Smooth muscle cell of trachea (primary cell): ENCODE measurements at places on chromosomes 6 and 20. TPM values are rescaled to one million over a fixed set of nuclear protein-coding genes. Genes with fewer than 3 reads are reported as not detected.

The POM121L2 gene
- not detected in 2 replicates for total RNA-seq

The CCN2 gene
- 39.7 and 109 TPM in 2 replicates for total RNA-seq

The CHMP4B gene
- 37.5 and 38.8 TPM in 2 replicates for total RNA-seq

The HSPA1L gene
- total RNA-seq: 1.5 TPM in 2 replicates

The PXDC1 gene
- 28.9 and 48.8 TPM in 2 replicates for total RNA-seq

The PDYN gene
- total RNA-seq: not detected in 2 replicates
